ENCODE measurements at places on chromosomes 1 and 21.

- DNase-seq: no peak
Measured at GRCh38 chr1:43044572-43045361, 86.1 kb upstream of the SLC2A1 start.

DNA sequence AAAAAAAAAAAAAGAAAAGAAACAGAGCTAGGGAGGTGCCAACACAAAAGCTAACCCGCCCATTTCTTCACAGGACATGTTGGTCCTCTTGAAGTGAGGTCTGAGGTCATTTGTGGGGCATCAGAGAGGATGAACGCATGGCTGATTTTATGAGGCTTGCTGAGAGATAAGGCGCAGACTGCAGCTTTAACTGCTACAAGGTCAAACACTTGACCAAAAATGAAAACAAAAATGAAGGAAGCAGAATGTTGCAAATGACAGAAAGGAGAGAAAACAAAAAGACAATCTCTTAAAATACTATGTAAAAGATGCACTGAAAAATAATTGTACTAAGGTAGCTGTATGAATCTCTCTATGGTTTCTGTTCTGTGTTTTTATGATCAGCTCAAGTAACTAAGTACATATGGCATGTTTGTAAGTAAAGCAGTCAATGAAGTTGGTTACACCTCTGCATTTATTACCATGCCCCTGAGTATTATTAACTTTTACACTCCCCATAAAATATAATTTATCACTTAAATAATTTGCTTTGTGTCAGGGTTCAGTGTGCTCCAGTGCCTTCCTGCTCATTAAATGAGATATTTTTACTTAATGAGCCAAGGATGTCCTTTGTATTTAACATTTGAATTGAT lies 249.1 kb upstream of the NR5A2 start:
- DNase-seq: no peak

DNA sequence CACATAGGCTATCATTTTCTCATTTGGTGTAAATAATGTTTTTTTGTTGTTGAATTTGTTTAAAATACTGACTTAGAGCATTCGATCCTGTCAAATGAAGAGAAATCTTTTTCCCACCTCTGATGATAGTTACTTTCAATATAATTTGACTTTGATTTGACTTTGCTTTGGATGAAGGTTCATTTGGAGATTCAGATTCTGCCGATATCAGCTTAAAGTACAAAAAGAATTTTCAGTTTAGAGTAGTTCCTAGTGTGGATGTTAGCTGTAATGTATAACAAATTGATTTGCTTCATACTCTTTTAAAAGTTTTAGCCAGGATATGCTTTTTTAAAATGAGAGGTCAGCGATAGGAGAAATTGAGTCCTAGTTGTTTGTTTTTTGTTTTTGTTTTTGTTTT lies 9.9 kb downstream of the STX12 start:
- no peak for DNase-seq

GRCh38 chr1:58833166-58833565 lies 49.3 kb upstream of the JUN start:
- no peak for DNase-seq

DNA sequence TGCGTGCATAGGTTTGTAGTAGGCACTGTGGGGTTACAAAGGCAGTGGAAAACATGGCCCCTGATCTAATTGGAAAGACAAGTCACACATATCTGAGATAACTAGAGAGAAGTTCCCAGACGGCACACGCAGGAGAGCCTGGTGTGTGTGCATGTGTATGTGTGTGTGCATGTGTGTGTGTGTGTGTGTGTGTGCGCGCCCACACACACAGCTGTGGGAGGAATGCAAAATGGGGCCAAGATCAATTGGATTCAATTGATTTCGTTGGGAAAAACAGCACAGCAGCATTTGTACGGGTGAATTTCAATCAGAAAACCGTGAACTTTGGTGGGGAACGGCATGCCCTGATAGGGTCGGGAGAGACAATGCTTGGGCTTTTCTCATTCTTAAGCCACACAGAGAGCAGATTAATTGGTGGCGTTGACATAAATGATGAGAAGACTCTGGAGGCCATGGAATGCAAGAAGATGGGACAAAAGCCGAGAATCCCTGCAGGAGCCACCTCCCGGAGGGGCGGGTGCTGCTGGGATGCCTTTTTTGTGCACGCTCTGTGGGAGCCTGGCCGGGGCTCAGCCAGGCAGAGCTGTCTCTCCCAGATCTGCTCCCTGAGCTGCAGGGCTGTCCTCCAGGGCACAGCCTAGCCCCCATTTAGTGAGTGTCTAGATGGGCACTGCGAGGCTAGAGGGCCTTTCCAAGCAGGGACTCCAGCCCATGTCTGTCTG lies 322.0 kb downstream of the CAMTA1 start:
- DNase-seq: no peak

- no peak for DNase-seq
Measured at GRCh38 chr1:71967670-71968069, 314.7 kb downstream of the NEGR1 start.

DNA sequence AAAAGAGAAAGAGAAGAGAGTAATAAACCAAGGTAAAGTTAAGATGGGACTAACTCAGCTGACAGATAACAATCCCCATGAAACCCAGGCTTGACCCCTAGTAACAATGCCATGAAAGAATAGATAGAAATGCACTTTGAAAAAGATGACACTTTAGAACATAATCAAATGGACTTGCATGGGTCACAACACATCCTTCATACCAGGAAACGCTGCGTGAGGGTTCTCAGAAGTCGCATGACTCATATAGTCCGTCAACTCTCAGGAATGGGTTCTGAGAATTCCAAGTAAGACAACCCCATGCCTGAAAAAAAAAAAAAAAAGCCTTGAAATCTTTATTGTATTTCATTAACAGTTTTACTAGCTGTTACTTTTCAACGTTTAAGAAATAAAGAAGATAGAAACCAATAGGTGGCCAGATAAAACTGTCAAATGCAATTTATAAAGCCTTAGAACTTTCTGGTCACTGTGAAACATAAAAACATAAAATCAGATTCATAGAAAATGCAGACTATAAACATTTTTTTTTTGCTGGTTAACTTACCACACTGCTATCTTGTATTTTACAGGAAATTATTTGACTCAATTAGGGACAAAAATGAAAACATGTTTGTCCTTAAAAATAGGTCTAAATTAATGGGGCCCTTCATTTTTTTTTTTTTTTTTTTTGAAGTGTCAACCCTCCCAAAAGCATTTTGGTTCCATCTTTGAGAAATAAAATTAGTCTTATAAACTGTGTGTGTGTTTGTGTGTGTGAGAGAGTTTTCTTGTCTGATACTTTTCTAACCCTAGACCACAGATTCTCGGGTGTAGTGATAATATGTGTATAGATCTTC lies 202.1 kb downstream of the NCAM2 start:
- peak; percentile 95 for DNase-seq

- no peak for DNase-seq
Measured at GRCh38 chr21:28872218-28872617, 120.5 kb downstream of the LTN1 start.

GRCh38 chr1:248886237-248886895 lies 19.7 kb upstream of the PGBD2 start:
- DNase-seq: no peak

GRCh38 chr1:160163615-160164014 lies 12.2 kb downstream of the ATP1A4 start:
- DNase-seq: no peak

DNA sequence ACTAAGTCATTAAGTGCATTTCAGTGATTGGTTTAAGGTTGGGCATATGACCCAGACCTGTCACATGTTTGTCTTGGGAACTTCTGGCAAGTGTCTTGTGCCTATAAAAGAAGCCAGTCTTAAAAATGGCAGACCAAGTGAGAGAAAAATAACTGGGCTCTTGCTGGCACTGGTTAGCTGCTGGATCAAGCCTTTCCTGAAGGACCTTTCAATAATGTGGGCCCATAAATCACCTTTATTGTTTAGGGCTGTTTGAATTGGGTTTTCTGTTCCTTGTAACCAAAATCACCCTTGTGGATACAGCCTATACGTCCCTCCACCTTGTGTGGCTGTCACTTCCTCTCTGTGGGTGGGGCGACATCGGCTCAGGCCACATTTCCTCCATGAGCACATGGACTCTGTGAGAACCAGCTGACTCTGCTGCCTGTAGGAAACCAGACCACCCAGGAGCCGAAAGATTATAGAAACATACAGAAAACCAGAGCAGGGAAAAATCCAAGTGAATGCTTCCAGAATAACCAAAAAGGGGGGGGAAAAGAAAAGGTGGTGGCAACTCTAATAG lies 25.6 kb upstream of the WNT4 start:
- no peak for DNase-seq

DNA sequence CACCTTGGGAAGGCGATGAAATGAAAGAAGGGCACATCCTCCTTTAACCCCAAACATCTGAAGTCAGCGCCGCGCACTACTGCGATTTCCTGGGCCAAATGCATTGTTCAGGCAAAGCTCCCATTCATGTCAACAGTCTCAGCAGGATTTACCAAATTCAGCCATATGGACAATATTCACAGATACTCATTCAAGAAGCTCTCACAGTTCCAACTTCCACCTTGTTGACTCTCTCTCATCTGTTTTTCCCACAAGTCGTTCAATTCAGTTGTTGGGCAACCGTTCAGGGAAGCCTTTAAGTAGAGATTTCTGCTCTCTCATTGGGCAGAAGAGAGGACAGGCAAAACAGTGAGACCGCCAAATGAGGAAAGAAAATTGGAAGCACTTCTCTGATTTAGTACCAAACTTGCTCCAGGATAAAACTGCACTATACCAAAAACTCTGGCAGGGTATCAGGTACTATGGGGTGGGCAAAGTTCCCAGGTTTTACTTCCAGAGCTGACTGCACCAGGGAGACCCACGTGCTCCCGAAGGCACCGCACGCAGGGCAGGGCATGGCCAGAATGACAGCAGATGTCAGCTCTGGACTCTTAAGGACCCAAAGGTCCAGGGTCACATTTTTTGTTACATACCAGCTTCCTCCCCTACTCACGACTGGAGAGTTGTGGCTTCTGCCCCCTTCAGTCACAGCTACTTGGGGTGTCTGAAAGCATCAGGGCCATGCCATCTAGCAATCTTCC lies 668.8 kb downstream of the KIF26B start:
- DNase-seq: no peak

DNA sequence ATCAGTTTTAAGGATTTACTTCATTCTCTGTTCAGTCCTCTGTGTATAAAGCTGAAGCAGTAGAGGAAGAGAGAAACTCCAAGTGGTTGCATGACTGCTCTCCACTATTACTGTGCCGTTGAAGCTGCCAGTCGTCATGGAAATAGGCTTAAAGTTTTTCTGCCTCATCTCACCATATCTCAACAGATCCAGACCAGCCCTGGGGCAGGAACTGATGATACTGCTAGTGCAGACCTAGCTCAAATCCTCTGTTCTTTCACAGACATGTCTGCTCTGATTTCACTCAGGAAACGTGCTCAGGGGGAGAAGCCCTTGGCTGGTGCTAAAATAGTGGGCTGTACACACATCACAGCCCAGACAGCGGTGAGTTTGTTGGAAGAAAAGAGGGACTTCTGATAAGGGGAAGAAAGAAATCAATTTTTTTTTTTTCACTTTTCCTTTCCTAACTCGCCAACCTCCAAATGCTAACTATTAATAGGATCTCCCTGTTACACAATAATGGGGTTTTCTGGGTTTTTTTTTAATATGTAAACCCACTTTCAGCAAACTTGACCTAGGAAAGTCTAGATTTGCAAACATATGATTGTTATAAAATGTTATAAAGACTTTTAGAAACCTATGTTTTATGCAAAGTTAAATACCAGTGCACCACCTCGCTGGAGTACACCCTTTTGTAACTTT lies 22.2 kb upstream of the STRIP1 start:
- no peak for DNase-seq

GRCh38 chr1:174417921-174418320 lies 29.8 kb upstream of the GPR52 start:
- no peak for DNase-seq

- no peak for DNase-seq
Measured at GRCh38 chr21:41258617-41259016, 58.0 kb upstream of the FAM3B start.

GRCh38 chr21:36909901-36910561 lies 56.4 kb downstream of the HLCS start:
- DNase-seq: peak; percentile 93

GRCh38 chr1:41484402-41485241 lies at the start of gene EDN2:
TSS of gene EDN2 (minus strand) at chr1:41484683. CDS start at chr1:41484601, 82 bp downstream.
- DNase-seq: no peak

DNA sequence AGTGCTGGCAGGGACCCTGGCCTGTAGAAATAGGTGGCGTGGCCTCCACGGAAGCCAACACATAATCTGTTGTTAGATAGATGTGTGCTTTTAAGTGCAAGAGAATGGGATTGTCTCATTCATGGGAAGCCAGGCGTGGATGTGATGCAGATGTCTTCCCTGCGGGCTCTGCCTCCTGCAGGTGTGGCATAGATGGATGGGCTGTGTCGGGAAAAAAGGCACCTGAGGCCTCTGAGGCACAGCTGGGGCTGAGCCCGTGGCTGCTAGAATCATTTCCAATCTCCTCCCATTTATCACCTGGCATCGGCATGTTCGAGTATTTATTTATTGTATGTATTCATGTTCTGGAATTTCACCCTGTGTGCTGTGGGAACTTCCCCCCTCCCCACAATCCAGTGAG lies 353.4 kb upstream of the AJAP1 start:
- no peak for DNase-seq

GRCh38 chr1:210291786-210292230 lies 36.9 kb upstream of the HHAT start:
- no peak for DNase-seq

GRCh38 chr1:4176841-4177240 lies 276.8 kb upstream of the C1orf174 start:
- no peak for DNase-seq

GRCh38 chr1:119862276-119862675 lies 34.0 kb downstream of the ADAM30 start:
- no peak for DNase-seq

DNA sequence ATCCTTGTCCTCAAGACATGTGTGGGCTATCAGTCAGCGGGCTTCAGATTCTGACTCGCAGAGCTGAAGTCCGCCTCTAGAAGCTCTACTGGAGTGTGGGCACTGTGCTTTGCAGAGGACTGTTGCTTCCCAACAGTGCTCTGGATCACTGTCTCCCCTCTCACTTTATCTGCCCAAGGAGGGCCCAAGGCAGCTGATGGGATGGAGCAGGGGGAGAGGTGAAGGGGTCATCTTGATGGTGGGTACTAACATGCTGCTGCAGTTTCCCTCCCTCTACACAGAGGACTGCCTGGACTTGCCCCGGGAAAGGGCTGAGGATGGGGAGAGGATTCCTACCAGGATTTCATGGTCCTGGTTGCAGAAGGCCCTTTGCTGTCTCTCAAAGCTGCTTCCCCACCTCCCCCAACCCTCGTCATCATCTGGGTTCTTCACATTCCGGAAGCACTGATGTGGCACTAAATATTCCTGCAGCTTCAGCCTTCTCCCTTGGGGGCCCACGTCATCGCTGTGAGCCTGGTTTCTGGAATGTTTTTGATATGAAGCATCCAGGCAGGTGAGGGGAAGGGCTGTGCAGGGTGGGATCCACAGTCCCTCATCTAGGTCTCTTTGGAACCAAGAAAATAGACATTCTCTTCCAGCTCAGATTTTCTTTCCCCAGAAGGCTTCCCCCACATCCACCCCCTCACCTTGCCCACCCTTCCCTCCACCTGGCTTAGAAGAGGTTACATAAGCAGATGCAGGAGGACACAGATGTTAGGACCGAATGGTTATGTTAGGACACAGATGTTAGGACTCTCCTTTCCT lies 23.2 kb downstream of the NUAK2 start:
- peak; percentile 99 for DNase-seq

GRCh38 chr1:232968965-232969364 lies 18.6 kb downstream of the NTPCR start:
- no peak for DNase-seq

All from brain microvascular endothelial cell (primary cell).